ENCODE measurements at places on chromosomes 2 and 18.
A peak's percentile ranks its signal among the peaks of the same experiment; 100 is the strongest.

DNA sequence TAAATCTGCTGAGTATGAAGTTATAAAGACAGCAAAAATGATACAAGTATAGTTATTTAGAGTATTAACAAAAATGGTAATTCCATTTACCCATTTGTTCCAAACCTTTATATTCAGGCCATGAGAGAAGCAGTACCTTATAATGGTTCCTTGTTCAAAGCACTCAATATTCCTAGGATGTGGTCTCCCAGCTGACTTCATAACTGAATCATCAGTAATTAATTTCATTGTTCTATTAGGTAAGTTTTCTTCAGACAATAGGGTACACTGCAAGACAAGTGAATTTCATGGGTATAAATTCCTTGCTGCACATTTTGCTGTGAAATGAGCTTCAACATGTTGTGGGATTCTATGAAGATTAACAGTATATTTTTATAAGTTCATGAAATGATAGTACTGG, 550.8 kb upstream of the ZEB2 start:
- no peak overlapping the region for H3K4me3 ChIP-seq
- peaks cover 10% of the 10 kb centered on the region for H3K4me1 ChIP-seq
- H3K36me3 ChIP-seq, result no peaks in the 10 kb centered on the region
- no peaks in the 10 kb centered on the region for H3K27me3 ChIP-seq

- peak overlapping the region; percentile 68 for H3K27ac ChIP-seq
- peaks cover 18% of the 10 kb centered on the region for H3K4me1 ChIP-seq
- no peaks in the 10 kb centered on the region for H3K36me3 ChIP-seq
- no peak overlapping the region for H3K4me3 ChIP-seq
- DNase-seq, result no peak
Observed at GRCh38 chr2:219830353-219830738, 202.9 kb downstream of the SLC4A3 start.

DNA sequence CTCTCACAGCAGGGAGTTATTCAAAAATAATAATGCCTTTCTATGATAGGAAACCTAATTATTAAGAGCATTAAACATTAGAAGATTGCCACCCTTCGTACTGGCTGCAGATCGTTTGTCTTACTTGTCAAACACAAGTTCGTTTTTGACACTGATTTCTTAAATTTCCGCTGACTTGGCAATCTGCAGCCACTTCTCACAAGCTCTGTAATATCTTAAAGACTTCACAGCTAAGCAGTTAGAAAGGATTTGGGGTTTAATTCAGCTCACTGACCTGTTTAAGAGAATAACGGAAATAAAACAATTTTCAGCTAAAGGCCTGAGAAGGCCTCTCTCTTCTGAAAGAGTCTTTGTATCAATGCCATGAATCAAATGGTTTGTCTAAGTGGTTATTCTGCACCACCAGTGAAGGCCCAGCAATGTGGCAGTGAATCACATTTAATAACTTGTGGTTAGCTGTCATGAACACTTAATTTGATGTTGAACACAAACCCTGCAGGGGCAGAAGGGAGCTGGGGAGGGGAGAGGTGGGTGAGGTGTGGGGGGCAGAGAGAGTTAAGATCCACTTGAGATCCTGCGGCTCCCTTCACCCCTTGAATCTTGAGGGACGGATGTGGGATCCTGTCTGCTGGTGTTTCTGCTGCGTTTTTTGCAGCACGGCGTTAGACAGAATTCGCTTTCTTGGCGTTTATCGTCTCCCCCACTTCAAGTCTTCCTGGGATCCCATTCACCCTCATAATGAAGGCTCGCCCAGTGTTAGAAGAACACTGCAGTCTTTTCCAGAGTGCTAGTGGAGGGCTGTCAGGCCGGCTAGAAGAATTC, 145.4 kb upstream of the SATB2 start:
- H3K4me1 ChIP-seq, result peaks cover 2% of the 10 kb centered on the region
- H3K27ac ChIP-seq, result no peak overlapping the region
- no peak overlapping the region for H3K4me3 ChIP-seq

GRCh38 chr2:82023710-82024109, 1719.2 kb upstream of the LRRTM1 start:
- no peak overlapping the region for H3K4me3 ChIP-seq
- H3K27me3 ChIP-seq, result no peaks in the 10 kb centered on the region
- H3K36me3 ChIP-seq, result no peaks in the 10 kb centered on the region
- H3K27ac ChIP-seq, result no peak overlapping the region
- DNase-seq, result no peak

DNA sequence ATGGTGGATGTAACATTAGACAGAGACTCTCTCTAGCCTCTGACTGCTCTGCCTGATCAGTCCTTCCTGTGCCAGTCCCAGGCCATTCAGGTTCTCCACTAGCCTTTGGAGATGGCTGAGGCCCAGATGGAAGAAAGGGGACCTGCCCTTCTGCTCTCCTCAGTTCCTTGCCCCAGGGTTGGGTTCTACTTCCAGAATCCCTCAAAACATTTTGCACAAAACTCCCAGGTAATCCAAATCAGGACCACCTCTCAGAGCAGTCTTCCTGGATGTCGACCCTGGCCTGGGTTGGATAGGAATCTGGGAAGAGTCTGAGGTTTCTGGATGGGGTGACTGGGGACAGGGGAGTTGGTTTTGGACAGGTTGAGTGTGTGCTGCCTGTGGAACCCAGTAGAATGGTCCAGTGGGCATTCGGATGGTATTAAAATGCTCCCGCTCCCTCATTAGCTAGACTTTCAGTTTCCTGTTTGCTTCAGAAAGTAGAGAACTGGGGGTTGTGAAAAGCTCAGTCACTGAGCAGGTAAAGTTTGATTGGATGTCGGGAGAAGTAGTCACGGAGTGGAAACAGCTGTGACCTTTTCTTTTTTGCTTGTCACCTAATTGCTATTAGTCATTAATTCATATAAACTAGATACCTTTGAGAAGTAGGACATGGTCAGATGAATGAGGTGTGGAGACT, 37.9 kb downstream of the DPYSL5 start:
- H3K27me3 ChIP-seq, result peaks cover 12% of the 10 kb centered on the region
- no peak overlapping the region for H3K4me3 ChIP-seq

DNA sequence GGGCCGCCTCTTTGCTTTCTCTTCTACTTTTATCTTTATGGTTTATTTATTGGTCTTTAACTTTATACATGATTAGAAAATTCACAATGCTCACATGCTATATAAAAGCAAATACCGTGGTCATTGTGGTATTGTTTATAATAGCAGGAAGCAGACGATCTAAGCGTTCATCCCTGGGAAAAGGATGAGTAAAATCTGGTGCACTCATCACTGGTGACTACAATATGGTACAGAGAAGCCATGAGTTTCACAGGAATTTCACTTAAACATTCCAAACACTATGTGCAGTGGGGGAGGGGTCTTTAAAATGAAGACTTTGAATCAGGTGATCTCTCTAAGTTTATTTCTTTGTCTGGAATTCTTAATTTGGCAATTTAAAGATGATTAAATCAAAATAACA, 97.9 kb downstream of the SCN3A start:
- H3K27me3 ChIP-seq, result no peaks in the 10 kb centered on the region
- no peaks in the 10 kb centered on the region for H3K4me1 ChIP-seq
- no peak for DNase-seq

GRCh38 chr2:98454500-98455235, 10.0 kb downstream of the INPP4A start:
- peak; percentile 53 for DNase-seq
- H3K4me3 ChIP-seq, result no peak overlapping the region
- H3K27me3 ChIP-seq, result no peaks in the 10 kb centered on the region
- H3K4me1 ChIP-seq, result peaks cover 5% of the 10 kb centered on the region

- H3K4me3 ChIP-seq, result no peak overlapping the region
- peak; percentile 44 for DNase-seq
- H3K4me1 ChIP-seq, result no peaks in the 10 kb centered on the region
- no peaks in the 10 kb centered on the region for H3K36me3 ChIP-seq
- no peaks in the 10 kb centered on the region for H3K27me3 ChIP-seq
Observed at GRCh38 chr2:181152701-181153100, 172.3 kb downstream of the UBE2E3 start.

GRCh38 chr2:210072493-210072892, 70.1 kb downstream of the RPE start:
- H3K4me3 ChIP-seq, result no peak overlapping the region
- H3K36me3 ChIP-seq, result no peaks in the 10 kb centered on the region
- H3K27ac ChIP-seq, result no peak overlapping the region
- no peaks in the 10 kb centered on the region for H3K4me1 ChIP-seq
- H3K27me3 ChIP-seq, result no peaks in the 10 kb centered on the region

DNA sequence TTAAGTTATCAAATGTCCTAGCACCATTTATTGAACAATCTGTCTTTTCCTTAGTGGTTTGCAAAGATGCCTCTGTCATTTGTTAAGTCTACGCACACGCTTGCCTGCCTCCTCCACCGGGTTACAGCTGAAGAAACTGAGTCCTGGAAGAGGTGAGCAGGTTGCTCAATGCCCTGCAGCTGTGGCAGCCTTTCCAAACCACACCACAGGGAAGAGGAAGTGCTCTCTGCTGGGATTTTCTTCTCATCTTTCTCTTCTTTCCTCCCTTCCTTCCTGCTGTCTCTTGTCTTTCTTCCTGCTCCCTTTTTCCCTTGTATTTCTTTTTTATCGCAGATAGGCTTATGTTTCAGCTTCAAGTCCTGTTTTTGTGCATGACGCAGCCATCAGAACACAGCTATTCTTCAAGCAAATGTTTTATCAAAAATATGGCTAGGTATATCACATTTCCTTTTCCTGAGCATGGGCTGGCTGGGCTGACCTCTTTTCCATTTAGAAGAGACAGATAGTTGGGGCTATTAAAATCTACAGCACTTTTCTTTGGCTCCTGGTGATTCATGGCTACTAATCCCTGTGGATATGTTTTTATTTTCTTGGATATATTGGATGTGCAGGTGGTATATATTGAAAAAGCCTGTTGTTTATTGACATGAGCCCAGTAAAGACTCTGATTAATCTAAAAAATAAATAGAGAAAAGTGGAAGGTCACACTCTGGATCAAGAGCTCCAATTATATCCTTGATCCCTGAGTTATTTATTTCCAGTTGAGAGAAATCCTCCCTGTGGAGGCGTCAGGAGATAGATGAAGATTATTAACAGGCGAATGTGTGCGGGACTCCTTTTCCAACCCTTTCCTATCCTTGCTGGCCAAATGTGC, 214.6 kb downstream of the TSN start:
- peak overlapping the region; percentile 38 for H3K27ac ChIP-seq
- no peak for DNase-seq
- H3K27me3 ChIP-seq, result no peaks in the 10 kb centered on the region
- H3K4me3 ChIP-seq, result no peak overlapping the region

DNA sequence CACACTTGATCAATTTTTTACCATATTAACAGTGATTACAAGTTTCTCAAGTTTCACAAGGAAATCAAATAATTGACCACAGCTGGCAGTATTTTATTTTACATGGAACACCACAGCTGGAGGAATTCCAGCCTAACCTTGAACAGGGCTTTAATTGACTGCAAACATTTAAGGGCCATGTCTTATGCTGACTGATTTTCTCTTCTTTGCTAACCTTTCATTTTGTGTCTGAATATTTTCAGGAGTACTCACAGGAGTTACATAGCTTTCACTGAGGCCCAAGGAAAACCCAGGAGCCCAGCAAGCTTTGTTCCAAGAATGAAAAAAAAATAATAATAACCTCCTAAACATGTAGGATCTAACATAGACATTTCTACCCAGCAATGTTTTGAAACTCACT, 49.6 kb downstream of the FRZB start:
- H3K4me3 ChIP-seq, result no peak overlapping the region
- no peaks in the 10 kb centered on the region for H3K36me3 ChIP-seq
- H3K4me1 ChIP-seq, result peaks cover 2% of the 10 kb centered on the region
- no peak overlapping the region for H3K27ac ChIP-seq
- H3K27me3 ChIP-seq, result no peaks in the 10 kb centered on the region
- DNase-seq, result no peak

GRCh38 chr2:119741868-119742267, 17.9 kb upstream of the PTPN4 start:
- H3K4me3 ChIP-seq, result no peak overlapping the region
- H3K27ac ChIP-seq, result no peak overlapping the region
- DNase-seq, result no peak
- H3K36me3 ChIP-seq, result no peaks in the 10 kb centered on the region

Measured in muscle of leg (tissue), 16 donors.